Muscle of leg (tissue), 16 donors: ENCODE measurements at places on chromosomes 16 and 17. TPM values are rescaled to one million over a fixed set of nuclear protein-coding genes. Genes with fewer than 3 reads are reported as not detected.

GRCh38 chr16:89431158-89431584 is 59.2 kb downstream of the ANKRD11 start:
- H3K4me3 ChIP-seq = no peak overlapping the region
- no peak overlapping the region for H3K27ac ChIP-seq
- DNase-seq = no peak

Gene ANKRD40CL
- total RNA-seq = not detected

- H3K4me1 ChIP-seq = peaks cover 23% of the 10 kb centered on the region
- no peak for DNase-seq
- no peaks in the 10 kb centered on the region for H3K36me3 ChIP-seq
These were observed 20.4 kb upstream of the KDM8 start for GRCh38 chr16:27182906-27183405.

- H3K4me1 ChIP-seq = peaks cover 29% of the 10 kb centered on the region
- no peaks in the 10 kb centered on the region for H3K27me3 ChIP-seq
- peak overlapping the region; percentile 37 for H3K27ac ChIP-seq
- no peak overlapping the region for H3K4me3 ChIP-seq
- peaks cover 5% of the 10 kb centered on the region for H3K36me3 ChIP-seq
These were observed 106.0 kb downstream of the VPS53 start for GRCh38 chr17:608511-609231.

GRCh38 chr17:61461967-61462718 is 9.9 kb downstream of the TBX4 start:
- H3K27ac ChIP-seq = no peak overlapping the region
- no peak for DNase-seq
- H3K27me3 ChIP-seq = peaks cover 56% of the 10 kb centered on the region
- peaks cover 9% of the 10 kb centered on the region for H3K36me3 ChIP-seq
- peak overlapping the region; percentile 21 for H3K4me3 ChIP-seq

DNA sequence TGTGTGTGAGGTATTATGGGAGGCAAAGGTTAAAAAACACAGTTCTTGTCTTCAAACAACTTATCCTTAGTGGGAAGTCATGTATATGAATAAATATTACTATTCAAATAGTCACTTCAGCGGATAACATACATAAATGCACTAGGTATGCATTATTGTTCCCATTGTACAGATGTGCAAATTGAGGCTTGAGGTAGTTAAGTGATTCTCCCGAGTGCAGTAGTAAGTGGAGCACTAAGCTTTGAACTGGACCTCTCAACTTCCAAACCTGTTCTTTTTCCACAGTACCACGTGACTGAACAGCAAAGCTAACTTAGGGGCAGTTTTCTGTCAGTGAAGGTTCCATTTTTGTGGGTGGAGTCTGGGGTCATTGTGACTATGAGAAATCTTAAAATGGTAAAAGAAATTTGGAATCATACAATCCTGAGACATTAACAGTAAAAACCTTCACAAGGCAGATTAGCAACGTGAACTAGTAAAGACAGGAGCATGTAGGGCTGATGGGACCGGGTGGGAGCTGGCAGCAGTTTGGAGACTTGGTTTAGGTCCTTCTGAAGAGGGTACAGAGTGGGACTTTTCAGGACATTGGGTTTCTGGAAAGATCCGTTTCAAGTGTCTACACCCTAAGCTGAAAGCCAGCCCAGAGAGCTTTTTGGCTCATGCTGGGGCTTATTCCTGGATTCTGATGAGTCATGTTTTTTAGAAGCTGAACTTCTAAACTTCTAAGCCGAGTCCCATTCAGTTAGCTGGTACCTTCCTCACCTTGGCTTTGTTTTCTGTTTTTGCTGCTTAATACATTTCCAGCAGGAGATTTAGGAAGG is 204.9 kb downstream of the PRKCA start:
- peak; percentile 53 for DNase-seq
- H3K4me3 ChIP-seq = no peak overlapping the region
- peaks cover 5% of the 10 kb centered on the region for H3K4me1 ChIP-seq
- H3K27ac ChIP-seq = no peak overlapping the region
- H3K36me3 ChIP-seq = no peaks in the 10 kb centered on the region
- no peaks in the 10 kb centered on the region for H3K27me3 ChIP-seq

DNA sequence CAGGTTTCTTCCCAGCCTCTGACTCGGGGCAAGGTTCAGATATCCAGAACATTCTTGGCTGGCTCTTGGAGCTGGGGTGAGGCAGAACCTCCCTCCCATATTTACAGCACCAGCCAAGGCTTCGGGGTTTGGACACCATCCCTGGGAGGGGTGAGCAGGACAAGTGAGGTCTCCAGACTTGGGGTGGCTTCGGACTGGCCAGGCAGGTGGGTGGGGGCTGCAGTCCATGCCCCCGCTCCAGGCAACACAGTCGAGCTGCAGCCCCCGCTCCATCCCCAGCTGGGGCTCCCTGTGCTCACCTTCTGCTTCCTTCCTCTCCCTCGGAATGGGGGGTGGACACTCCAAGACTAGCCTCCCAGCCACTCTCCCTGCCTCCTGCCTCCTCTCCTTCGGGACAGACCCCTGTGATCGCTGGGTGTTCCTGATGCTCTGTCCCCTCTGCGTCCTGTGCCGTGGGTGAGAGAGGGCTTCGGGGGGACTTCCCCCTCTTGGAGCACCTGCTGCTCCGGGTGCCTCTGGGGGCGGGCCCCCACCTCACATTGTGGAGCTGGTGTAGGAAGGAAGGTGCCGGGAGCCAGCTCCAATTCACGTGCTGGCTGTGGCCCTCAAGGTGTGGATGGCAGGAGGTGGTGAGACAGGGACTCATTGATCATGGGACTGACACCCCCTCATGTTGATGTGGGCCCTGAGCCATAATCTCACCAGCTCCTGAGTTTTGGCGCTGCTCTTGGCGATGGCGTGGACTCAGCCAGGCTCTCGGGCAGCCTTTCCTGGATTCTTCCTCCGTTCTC is 189.2 kb downstream of the SEC14L1 start:
- H3K36me3 ChIP-seq = no peaks in the 10 kb centered on the region
- DNase-seq = peak; percentile 11
- H3K4me3 ChIP-seq = no peak overlapping the region
- peaks cover 24% of the 10 kb centered on the region for H3K4me1 ChIP-seq

Gene SULT1A1
- total RNA-seq = 32.3 TPM

DNA sequence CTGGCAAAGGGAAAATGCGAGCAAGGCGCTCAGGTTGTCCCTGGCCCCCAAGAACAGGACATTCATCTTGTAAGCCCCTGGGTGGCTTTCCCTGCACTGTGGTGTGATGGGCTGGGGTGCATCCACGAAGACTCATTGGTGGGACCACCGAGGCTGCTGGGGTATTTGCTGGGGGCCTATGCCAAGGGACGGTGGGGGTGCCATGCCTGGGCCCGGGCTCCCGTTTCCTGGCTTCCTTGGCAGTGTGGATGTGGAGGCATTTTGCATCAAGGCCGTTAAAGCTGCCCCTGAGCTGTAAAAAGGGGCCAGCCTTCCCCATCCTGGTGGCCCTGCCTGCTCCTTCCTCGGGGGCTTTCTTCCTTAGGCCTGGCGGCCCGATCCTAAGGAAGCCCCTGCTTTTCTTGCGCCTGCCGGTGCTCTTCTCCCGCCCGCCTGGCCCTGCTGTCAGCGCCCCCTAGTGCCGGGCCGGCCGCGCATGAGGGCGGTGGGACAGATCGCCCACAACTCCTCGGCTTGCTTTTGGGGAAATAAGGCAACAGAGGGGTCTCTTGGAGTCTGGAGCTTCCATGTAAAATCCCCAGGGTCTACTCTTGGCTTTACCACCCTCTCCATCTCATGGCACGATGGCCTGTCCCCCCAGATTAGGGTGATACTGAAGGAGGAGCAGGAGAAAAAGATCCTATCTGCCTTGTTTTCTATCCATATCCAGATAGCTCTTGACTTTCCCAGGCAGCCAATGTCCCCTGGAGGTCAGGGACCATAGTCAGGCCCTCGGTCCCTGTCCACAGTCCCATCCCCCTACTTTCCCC is 9.8 kb upstream of the TBX2 start:
- H3K4me1 ChIP-seq = peaks cover 15% of the 10 kb centered on the region
- no peak overlapping the region for H3K27ac ChIP-seq

DNA sequence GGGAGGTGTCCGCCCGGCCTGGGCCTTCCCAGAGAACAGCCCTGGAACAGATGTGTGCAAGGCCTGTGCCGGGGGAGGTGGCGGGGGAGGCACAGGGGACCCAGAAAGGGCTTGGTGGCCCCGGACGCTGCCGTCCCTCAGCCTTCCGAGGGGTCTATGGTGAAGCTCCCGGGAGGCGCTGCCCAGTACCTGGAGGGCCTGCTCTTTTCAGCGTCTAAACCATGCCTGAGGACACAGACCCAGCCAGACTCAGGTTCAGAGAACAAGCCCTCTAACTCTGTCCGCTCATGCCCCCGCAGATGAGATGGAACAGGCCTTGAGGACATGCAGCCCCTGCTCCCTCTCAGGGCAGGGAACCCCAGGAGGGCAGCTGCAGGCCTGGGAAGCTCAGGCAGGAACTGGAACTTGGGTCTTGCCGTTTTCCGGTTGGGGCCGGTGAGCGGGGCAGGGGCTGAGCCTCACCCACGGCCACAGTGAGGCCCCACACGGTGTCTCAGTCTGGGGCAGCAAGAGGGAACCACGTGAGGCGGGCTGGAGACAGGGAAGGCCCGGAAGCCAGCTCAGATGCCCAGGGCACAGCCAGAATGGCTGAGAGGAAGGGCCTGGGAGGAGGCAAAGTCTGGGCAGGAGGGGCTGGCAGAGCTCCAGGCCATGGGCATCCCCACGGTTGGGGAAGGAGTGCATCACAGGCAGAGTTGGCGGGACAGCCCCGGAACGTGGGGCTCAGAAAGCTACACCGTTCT is 12.5 kb downstream of the SLC16A3 start:
- H3K4me1 ChIP-seq = peaks cover 74% of the 10 kb centered on the region
- peak overlapping the region; percentile 53 for H3K27ac ChIP-seq

Gene C16orf89
- not detected for total RNA-seq
